ENCODE measurements at places on chromosomes 4 and X.

DNA sequence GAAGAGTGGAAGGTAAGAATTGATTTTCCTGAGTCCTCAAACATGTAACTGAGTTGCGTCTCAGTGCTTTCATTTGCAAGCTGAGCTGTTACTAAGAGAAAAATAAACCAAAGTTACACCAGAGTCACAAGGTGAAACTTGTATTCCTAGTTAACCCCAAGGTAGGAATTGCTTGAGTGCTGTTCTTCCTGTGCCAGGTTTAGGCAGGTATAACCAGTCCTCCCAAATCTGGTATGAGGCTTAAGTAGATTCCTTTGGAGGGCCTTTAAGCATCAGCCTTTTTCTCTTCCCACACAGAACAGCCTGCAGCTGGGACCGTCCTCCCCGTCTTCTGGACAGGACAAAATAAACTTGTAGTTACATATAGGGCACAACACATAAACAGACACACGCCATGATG, 2.3 kb upstream of the BTC start:
- DNase-seq: no peak

GRCh38 chrX:31555506-31555905, 483.7 kb upstream of the FTHL17 start:
- DNase-seq: no peak

DNA sequence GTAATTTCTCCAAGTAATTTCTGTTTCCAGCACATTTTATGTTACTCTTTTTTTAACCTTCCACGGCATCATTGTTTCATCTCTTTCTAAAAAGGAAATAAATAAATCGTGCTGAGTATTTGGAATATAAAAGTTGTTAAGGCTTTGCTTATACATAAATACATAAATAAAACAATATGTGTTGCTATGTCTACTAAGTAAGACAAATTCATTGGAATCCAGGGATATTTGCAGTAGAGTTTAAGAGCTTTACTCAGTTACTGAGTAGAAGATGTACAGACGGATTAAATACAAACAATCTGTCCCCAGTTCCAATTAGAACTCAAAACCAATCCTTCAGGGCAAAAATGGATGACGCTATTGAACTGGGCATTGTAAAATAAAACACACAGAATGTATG, 1.4 kb downstream of the ARHGAP24 start:
- DNase-seq: no peak

GRCh38 chr4:7348946-7349900, 85.5 kb downstream of the PSAPL1 start:
- DNase-seq: no peak

- DNase-seq: no peak
Observed at GRCh38 chrX:117851025-117851424, 265.6 kb downstream of the KLHL13 start.

Data from ecto neural progenitor cell (in vitro differentiated cells).